ENCODE measurements at places on chromosomes 5 and 9.

DNA sequence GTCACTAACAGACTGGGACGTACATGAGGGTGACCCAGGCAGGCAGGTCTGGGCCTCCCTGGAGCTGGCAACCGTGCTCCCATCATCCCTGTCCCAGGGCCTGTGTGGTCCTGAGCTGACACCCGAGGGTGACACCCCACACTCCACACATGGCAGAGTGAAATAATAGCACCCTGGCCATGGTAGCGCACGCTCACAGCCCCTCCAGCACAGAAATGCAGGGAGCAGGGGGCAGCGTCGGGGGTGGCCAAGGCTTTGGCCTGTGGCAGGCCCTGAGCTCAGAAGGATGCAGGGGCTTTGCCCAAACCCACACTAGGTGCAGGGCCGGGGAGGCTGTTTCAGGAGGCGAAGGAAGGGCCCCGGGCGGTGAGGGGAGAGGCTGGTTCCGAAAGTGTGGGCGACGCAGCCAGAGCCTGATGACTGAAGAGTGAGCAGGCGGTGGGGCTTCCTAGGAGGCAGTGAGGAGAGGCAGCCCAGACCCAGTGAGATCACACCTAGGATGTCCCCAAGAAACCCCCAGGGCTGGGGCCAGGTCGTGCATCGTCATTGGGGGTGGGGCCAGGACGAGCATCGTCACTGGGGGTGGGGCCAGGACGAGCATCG is 12.9 kb downstream of the OR2V2 start:
- peak; percentile 39 for DNase-seq

- DNase-seq = no peak
Measured at GRCh38 chr9:2082772-2083171, 67.6 kb downstream of the SMARCA2 start.

- no peak for DNase-seq
Measured at GRCh38 chr9:96107436-96107835, 194.5 kb downstream of the HSD17B3 start.

DNA sequence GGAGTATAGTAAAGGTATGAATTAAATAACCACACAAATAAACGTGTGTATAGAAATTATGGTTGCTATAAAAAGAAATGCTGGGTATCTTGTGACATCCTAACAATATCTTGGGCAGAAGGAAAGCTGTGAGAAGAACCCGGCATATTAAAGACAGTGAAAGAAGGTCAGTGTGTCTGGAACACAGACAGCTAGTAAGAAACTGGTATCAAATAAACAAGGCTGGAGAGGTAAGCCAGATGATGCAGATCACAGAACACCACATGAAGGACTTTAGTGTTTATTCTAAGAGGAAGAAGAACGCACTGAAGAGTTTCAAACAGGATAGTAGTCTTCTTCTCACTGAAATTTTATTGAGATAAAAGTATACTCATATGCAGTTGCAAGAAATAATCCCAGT is 24.4 kb downstream of the TMEM245 start:
- no peak for DNase-seq

GRCh38 chr5:71492817-71493615 is 37.6 kb downstream of the BDP1 start:
- DNase-seq = no peak

DNA sequence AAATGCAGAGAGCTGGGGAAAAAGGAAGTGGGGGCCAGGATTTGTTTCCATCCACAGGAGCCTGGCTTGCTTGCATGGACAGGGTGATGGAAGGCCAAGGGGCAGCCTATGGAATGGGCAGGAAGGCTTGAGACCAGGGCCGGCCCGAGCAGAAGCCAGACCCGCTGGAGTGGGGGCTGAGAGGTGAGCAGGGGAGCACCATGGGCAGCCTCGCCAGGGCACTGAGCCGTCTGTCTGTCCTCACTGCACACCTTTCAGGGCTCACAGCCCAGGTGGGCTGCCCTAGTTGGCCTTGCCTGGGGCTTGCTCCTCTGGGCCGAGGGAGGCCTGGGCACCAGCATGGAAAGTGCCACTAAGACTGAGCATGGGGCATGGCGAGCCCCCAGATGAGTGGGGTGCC is 58.6 kb upstream of the CNOT6 start:
- DNase-seq = no peak

DNA sequence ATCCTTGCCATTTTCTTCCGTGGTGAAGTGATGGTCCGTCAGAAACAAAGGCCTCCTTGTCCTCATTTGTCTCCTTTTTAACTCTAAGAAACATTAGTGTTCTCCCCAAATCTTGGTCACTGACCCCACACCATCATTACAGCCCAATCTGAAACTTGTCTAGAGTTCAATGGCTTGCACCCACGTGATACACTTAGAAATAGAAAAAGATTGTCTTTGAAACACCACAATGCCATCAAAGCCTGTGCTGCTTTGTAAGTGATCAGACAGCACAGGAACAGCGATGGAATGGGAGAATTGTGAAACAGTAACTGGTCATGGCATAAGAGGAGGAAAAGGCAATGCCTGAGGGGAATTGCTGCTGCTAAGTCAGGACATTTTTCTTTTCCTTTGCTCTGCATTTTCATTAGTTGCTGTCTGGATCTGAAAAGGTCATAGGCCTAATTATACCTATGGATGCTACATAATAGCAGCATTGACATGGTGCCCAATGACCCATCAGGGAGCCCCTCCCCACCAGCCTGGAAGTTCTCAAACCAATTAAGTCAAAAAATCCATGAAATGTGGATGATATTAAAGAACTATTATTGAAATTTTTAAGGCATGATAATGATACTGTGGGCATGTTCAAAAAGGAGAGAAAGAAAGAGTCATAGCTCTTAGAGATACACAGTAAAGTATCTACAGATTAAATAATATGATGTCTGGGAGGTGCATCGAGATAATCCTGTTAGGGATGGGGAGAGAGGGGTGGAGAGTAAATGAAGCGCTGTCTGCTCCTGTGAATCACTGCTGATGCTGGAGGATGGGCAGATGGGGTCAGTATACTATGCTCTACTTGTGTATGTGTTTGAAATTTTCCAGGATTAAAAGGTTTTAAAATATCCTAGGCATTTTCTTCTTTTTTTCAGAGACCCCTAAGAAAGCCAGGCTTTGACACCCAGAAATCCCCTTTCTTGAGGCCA is 83.6 kb downstream of the ENC1 start:
- DNase-seq = no peak

DNA sequence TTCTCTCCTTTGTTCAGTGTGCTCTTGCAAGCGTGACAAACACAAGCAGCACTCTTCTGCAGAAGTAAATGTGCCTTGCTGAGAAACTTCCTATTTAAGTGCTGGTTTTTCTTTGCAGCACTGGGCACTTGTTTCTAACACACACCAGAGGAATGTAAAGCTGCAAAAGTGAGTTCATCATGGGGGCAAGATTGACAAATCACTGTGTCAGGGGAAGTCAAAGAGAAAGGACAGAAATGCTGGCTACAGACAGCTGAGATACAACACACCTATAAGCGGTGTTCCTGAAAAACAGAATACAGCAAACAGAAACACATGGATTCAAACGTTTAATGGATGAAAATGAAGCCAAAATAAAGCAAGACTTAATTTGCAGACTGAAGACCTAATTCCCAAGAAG is 19.6 kb downstream of the ROR2 start:
- no peak for DNase-seq

DNA sequence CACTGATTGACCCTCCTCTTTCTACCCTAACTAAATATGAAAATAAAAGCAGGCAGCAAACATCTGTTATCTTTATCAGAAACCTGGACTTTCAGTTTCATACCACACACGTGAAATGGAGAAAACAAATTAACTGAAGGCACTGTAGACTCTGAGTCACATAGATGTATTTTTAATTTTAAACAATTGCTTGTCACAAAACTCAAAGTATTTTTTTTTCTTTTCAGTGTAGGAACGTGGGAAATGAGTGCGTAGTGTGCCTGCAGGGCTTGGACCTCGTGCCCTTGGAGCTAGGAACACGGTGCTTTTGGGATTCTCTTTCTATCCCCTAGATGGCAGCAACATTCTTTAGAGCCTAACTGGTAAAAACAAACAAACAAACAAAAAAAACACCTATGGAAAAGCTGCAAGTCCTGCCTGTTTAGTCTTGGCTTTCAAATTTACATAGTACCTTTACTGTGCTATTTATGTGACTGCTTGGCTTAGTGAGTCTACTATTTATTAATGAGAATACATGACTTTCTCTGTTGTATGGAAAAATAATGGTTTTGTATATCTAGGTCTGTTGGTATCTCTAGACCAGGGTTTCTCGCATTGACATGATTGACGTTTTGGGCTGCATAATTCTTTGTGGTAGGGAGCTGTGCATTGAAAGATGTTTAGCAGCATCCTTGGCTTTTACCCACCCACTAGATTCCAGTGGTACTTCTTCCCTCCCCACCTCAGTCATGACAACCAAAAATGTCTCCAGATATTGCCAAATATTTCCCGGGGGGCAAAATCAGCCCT is 16.8 kb upstream of the ACTBL2 start:
- no peak for DNase-seq

- DNase-seq = no peak
Measured at GRCh38 chr5:73789851-73790281, 163.9 kb downstream of the ARHGEF28 start.

- DNase-seq = no peak
Measured at GRCh38 chr5:134506054-134507039, 19.1 kb upstream of the JADE2 start.

DNA sequence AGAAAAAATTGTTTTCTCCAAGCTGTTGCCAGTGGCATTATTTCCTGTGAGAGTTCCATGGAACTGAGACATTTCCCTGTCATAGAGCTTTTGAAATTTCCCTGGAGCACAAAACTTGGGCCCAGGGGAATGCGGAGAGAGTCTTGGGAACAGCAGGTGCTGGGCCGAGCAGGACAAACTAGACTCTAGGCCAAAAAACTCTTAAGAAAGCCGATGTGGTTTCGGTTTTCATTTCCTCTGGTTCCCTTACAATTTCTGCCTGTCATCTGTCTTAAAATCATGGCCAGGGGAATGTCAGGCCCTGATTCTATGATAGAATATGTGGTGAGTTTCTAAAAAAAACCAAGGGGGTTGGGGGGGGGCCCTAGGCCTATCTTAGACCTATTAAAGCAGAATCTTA is 4.6 kb downstream of the SLC35A4 start:
- no peak for DNase-seq

GRCh38 chr9:33177086-33177485 is 9.9 kb upstream of the B4GALT1 start:
- DNase-seq = no peak

DNA sequence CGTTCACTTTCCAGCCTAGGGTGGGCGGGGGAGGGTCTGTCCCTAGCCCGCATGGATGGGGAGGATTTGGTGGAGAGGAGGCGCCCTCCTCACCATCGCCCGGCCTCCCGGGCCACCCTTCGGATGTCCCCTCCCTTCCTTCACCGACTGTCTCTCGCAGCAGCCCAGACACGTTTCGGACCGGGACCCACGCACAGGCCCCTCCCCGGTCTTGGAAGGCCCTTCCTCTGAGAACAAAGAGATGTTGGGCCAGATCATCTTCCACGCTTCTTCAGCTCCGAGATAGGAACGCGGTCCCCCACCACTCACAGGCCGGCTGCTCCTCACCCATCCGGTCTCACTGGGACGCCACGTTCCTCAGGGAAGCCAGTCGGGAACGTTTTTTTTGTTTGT is 640 bp upstream of the DPM2 start:
- no peak for DNase-seq

- DNase-seq = no peak
Measured at GRCh38 chr5:55303238-55303690, 4.2 kb downstream of the DHX29 start.

GRCh38 chr5:145680169-145680568 is 155.0 kb downstream of the PRELID2 start:
- no peak for DNase-seq

DNA sequence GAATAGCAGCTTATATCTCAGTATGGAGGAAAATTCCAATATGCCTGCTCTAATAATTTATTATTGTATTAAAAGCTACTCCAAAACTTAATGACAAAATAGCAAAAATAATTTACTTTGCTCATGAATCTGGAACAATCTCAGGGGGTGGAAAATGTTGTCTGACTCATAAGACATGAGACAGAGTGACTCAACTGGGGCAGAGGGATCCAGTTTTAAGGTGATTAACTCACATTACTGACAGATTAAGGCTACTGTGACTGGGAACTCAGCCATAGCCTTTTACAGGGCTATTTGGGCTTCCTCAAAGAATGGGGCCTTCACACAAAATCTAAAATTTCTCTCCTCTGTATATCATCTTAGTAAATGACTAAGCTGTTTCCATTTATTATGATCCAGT is 1172.9 kb downstream of the CDH12 start:
- no peak for DNase-seq

- no peak for DNase-seq
Measured at GRCh38 chr9:35180801-35181200, 19.0 kb downstream of the UNC13B start.

DNA sequence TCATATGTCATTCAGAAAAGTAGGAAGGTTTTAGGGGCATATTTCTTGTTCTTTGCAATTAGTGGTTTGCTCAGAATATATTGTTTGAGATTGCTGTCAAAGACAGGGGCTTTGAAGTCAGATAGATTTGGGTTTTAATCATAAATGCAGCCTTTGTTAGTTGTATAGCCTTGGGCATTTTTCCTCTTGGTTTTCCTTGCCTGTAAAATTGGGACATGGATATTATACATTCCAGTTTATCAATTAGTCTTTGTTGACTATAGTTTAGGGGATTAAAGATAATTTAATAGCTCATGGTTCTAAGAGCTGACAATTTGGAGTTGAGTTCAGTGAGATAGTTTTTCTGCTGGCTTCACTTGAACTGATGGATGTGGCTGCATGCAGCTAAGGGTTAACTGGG is 88.9 kb downstream of the DMAC1 start:
- no peak for DNase-seq

DNA sequence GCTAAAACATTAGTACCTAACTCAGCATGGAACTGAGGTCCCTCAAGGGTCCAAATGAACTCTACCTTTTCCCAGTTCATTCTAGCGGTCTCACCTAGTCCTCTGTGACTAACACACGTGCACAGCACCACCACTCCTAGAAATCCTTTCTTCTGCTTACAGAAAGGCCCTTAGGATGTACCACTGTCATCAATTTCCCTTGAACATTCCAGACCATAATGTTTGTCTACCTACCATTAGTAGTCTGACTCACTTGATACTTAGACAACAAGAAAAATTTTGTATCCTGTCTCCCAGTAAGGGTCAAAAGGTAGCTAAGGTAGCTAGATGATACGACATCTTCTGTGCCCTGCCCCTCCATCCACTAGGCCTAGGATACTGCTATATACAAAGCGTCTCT is 166.6 kb downstream of the TSSK1B start:
- DNase-seq = no peak

- no peak for DNase-seq
Measured at GRCh38 chr5:172733131-172733973, 37.6 kb downstream of the DUSP1 start.
